ENCODE measurements at places on chromosomes 2 and 18. TPM values are rescaled to one million over a fixed set of nuclear protein-coding genes. Genes with fewer than 3 reads are reported as not detected.

The ANKMY1 gene
- 4.3 TPM for total RNA-seq

The ANKRD30B gene
- total RNA-seq, result not detected

The MOGAT1 gene
- total RNA-seq, result not detected

The INHBB gene
- not detected for total RNA-seq

The NAPG gene
- total RNA-seq, result 18.3 TPM

The SAG gene
- total RNA-seq, result not detected

The EFR3B gene
- 0.50 TPM for total RNA-seq

The MAL gene
- total RNA-seq, result not detected

The PHOSPHO2 gene
- total RNA-seq, result 1.7 TPM

The TUBA3D gene
- not detected for total RNA-seq

The SERPINB4 gene
- total RNA-seq, result not detected

The GAL3ST2 gene
- not detected for total RNA-seq

The STON1 gene
- 5.8 TPM for total RNA-seq

The GIGYF2 gene
- total RNA-seq, result 21.3 TPM

The LRRC30 gene
- total RNA-seq, result not detected

The SCG2 gene
- 3.0 TPM for total RNA-seq

The CCL20 gene
- 2.2 TPM for total RNA-seq

The SERPINB12 gene
- not detected for total RNA-seq

The TCF23 gene
- not detected for total RNA-seq

The DPP10 gene
- not detected for total RNA-seq

The HOXD9 gene
- total RNA-seq, result not detected

The RAPGEF4 gene
- 1.8 TPM for total RNA-seq

The IL37 gene
- total RNA-seq, result not detected

The MEMO1 gene
- total RNA-seq, result 38.7 TPM

The ATOH8 gene
- 15.1 TPM for total RNA-seq

The CCDC148 gene
- total RNA-seq, result 0.50 TPM

The WDR43 gene
- total RNA-seq, result 35.5 TPM

The ARL6IP6 gene
- total RNA-seq, result 28.2 TPM

The MATN3 gene
- total RNA-seq, result 3.9 TPM

The ACMSD gene
- not detected for total RNA-seq

The STARD7 gene
- 78.0 TPM for total RNA-seq

The LONRF2 gene
- total RNA-seq, result under 0.01 TPM

The RNF125 gene
- 0.30 TPM for total RNA-seq
